K562 (cell line): ENCODE measurements at places on chromosomes 3 and 15.
A peak's percentile ranks its signal among the peaks of the same experiment; 100 is the strongest.

- no peak for DNase-seq
Measured at GRCh38 chr3:71578054-71578751, 5.3 kb downstream of the FOXP1 start.

DNA sequence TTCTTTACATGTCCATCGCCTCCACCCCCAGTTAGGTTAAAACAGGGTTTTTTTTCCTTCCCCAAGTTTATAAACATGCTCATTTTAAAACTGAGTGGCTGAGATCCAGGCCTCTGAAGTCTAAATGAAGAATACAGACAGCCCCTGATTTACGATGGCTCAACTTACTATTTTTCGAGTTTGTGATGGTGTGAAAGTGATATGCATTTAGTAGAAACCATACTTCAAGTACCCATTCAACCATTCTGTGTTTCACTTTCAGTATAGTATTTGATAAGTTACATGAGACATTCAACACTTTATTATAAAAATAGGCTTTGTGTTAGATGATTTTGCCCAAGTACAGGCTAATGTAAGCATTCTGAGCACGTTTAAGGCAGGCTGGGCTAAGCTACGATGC, 30.5 kb upstream of the GNB5 start:
- DNase-seq = no peak

DNA sequence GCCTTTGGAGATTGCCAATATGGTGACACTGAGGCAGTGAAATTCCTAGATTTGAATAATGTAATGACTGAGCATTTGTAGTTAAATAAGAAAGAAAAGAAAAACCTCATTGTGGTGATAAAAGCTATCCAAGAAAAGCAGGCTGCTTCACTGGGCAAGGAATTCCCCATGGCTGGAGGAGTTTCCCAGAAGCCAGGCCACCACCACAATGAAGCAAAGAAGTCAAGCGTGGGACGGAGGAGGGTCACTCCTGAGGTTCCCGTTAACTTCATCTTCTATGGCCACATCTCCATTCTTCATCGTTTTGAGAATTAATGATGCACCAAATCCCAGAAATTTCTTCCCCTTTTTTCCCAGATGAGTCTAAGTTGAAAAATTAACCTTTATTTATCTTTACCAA, 185.8 kb upstream of the BCL6 start:
- no peak for DNase-seq

DNA sequence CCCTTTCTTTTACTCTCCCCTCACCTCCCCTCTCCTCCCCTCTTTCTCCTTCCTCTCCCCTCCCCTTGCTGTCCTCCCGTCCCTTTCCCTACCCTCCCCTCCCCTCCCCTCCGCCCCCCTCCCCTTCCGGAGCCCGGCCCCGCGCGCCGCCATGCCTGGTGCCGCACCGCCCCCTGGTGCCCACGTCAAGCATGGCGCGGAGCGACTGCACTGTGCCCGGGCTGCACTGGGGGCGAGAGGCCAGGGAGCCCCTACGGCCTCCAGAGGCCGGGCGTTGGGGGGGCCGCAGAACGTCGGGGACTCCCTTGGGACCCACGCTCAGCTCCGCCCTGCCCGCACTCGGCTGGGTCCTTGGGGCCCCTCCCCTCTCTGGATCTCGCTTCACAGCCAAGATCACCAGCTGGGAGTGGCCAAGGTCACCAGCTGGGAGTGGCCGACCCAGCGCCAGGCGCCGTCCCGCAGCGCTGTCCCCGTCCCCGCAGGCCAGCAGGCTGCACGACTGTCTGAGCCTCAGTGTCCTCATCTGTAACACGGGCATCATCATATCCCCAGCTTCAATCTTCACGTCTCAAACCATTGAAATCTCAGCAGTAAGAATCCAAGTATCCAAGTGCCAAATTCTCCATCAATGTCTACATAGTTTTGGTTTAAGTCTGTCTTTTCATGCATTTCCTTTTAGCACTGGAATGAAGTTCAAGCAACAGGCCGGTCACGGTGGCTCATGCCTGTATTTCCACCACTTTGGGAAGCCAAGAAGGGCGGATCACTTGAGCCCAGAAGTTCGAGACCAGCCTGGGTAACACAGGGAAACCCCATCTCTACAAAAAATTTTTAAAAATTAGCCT, 42.5 kb downstream of the TPRA1 start:
- peak; percentile 80 for DNase-seq

DNA sequence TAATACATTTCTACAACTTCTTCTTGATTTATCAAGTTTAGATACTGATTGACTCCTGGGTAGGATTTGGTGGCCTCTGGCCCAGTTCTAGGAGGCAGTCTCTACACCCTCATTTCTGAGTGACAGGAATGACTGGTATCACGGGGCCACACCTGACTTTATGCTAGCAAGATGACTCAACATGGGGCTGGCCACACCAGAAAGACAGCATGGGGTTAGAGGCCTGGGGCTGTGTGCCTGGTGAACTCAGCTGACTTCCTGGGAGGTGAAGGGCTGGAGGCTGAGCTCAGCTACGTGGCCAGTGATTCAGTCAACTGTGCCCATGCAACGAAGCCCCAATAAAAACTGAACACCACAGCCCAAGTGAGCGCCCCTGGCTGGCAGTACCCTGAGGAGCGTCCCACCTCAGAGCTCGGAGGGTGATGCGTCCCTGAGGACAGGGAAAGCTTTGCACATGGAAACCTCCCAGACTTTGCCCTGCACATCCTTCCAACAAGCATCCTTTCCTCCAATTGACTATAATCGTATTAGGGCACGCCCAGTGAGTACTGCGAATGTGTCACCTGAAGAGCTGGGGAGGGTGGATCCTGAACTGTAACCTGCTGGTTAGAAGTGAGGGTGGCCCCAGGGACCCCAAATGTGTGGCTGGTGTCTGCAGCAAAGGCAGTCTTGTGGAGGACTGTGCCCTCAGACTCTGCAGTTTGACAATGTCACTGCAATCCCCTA, 57.2 kb downstream of the NIPA2 start:
- DNase-seq = peak; percentile 51

GRCh38 chr3:59364496-59364895, 314.7 kb upstream of the CFAP20DC start:
- no peak for DNase-seq

DNA sequence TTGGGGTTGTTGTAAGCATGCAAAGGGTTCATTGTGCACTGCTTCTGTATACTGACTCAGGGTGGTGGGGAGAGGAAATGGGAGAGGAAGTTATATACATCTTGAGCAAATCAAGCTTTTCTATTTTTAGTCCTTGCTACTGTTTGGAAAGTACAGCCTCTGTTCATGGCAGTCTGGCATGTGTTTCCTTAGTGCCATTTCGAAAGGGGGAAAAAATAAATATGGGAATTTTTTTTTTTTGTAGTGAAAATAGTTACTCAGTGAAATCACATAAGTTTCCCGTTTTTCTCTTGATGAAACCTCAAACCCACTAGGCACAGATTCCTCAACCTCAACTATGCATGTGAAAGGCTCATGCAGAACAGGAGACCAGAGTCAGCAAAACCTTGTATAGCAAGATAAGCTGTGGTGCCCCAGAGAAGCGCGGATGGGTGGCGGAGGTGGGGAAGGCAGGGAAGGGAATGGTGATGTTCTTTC, 353.3 kb downstream of the LPP start:
- no peak for DNase-seq

DNA sequence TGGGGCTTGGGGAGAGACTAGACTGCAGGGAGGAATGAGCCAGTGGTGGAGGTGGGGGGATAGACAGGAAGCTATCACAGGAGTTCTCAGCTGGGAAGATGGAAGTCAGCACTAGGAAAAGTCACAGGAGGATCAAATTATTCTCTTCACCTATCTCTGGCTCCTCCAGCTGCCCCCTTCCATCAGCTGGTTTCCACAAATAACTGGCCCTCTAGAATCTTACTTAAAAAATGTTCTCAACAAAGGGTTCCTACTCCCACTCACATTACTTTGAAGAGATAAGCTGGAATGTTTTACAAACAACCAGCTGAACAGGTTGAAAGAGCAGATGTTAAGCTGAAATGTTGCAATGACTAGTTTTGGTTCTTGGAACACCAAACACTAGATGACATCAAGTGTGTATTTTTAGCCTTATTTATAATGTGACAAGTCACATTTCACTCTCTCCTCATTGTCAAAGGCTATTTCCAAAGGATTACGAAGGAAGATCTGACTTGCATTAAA, 102.7 kb upstream of the AADACL2 start:
- peak; percentile 53 for DNase-seq

GRCh38 chr15:27457766-27458165, 486.8 kb downstream of the GABRG3 start:
- DNase-seq = no peak

DNA sequence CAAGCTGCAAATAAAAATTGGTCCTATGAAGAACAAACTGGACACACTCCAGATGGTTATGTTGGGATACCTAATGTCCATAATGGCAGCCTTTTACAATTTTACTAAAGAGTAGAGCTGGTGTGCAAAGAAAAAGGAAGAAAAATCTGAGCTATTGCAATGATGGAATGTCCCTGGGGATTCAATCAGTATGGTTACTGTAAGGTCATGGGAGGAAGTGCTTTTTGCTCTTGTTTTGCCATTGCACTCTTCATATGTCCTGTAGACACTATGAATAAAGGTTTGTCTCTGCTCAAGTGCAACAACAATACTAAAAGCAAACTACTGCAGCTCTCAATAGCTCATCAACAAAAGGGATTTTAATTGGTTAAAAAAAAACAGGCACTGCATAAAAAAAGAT, 5.4 kb downstream of the PFN2 start:
- no peak for DNase-seq

- DNase-seq = no peak
Measured at GRCh38 chr3:126755866-126756265, 51.8 kb downstream of the CHCHD6 start.

GRCh38 chr3:159208050-159208449, 406.2 kb downstream of the MFSD1 start:
- DNase-seq = no peak

GRCh38 chr15:77305953-77306352, 114.0 kb downstream of the PEAK1 start:
- no peak for DNase-seq

DNA sequence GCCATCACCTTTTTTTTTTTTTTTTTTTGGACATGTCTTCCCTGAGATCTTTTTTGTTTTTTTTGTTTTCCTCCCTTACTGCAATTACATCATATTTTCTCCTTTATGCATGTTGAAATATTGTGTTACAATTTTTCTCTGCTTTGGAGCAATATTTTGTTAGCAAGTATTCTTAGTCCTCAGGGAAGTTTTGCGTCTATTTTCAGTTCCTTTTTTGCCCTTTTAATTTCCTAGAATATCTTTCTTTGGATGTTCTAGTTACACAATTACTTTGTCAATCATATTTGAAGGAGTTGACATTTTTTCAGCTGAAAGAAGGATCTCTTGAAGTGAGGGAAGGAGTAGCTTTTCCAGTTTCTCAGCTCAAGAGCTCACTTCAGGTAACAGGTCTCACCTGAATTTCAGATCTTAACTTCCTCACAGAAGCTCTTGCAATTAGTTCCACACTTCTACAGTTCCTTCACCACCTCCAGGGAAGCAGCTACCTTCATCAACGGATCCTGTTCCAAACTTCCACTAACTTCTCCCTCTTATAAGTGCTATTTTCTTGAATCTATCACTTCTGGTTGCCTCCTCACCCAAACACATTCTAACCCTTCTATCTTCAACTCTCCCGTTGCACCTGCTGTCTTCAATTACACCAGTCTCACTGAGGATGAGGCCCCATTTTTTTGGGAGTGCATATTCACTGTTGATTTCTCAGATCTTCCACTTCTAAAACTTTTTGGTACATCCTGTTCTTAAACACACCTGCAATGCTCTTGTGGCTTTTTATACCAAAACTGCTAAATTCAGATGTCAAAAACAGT, 57.8 kb upstream of the CPOX start:
- no peak for DNase-seq

GRCh38 chr15:59594493-59594942, 17.1 kb upstream of the GCNT3 start:
- no peak for DNase-seq

- DNase-seq = peak; percentile 92
Measured at GRCh38 chr3:49098429-49098828, 4.6 kb upstream of the QRICH1 start.

GRCh38 chr3:143414571-143415253, 295.1 kb downstream of the CHST2 start:
- DNase-seq = no peak

DNA sequence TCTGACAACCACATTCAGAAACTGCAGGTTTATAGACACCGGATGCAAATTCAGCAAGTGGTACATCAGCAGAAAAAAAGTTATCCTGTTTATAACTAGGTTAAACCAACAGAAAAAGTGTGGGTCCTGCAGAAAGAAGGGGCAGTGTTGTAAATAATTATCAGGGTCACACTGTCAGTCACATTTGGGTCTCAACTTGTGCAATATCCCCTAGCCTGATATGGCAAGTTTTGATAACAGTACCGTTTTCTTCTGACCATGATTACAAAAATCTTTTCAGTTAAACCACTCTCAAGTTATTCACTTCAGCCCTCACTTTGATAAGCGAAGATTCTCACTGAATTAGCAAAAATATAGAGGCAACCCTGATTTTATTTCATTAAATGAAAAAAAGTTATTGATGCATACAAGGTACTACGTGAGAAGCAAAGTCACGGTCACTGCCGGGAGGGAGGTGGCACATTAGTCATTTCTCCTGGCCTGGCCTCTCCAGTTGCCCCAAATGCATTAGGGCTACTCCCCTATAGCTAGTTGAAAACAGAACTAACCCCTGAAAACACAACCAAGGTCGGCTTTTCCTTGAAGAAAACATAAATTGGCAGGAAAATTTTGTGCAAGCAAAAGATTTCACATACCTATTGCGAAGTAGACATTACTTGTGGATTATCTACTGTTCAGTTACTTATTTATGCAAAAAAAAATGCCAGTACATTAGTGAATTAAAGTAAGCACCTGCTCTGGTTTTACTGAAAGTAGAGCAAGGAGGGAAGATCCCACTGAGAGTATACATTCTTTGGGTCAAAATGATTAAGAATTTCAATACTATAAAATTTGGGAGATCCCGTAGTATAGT, 28.6 kb downstream of the IL5RA start:
- DNase-seq = no peak

DNA sequence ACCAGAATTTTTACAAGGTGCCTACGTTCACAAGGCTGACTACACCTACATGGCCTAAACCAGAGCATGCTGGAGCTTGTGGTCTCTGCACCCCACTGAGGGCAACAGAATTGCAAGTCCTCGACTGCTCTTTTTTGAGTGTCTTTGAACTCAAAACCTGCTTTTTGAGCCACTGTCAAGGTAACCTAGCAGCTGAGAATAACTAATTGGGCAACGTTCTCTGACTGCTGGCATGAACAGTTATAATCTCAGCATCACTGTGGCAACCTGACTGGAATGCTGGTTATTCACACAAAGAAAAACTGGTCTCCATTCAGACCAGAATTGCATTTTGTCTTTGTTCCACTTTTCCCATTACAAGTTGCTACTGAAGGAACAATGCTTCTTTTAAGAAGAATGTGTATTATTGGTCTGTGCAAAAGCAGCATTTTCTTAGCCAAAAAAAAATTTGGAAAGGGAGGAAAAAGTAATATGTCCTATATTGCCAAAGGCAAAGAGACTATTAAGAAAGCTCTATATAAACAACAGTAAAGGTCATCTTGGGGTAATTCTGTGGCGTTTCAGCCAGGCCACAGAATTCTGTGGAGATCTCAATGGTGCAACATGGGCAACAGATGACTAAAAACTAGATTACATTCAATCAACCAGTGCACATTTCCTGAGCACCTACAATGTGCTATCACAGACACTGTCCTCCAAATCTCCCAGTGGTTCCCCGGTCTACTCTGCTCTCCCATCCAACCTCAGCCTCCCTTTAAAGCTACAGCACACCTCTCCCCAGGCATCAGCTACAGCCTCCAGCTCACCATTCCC, 76.8 kb downstream of the TNIK start:
- no peak for DNase-seq

- DNase-seq = no peak
Measured at GRCh38 chr3:59839810-59840515, 790.1 kb upstream of the CFAP20DC start.
